ENCODE measurements at places on chromosomes 6 and 20.
A peak's percentile ranks its signal among the peaks of the same experiment; 100 is the strongest.

DNA sequence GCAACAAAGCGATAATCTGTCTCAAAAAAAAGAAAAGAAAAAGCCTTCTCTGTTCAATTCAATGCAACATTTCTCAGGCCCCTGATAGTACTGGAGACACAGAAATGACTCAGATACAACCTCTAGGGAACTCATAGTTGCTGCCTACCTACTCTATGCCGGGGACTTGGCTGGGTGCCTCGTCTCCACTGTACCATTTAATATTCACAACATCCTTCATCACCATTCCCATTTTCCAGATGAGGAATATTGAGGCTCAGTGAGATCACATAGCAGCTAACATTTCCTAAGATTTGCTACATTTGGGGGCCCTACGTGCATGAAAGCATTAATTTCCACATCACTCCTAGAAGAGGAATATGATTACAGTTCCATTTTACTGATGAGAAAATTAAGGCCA is 7.5 kb downstream of the NOL4L start:
- no peak for DNase-seq

GRCh38 chr6:32163559-32164258 is 686 bp upstream of the EGFL8 start:
- DNase-seq: no peak

GRCh38 chr20:17530153-17530552 is 1.0 kb downstream of the BFSP1 start:
- DNase-seq: no peak

DNA sequence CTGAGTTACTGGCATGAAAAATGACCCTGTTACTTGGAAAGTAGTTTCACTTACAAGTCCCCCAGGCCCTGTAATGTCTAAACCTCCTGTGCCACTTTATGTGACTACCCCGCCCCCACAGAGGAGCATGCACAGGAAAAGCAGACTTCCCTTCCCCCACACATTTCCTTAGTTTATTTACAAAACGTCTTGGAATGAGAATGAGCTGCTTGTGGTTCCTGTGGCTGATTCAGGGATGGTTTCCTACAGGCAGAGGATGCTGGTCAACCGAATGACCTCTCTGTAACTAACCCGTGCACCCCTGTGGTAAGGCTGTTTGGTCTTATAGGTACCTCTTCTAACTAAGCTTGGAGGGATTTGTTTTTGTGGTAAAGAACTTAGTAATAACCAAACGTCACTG is 28.5 kb downstream of the RSPO3 start:
- DNase-seq: no peak

DNA sequence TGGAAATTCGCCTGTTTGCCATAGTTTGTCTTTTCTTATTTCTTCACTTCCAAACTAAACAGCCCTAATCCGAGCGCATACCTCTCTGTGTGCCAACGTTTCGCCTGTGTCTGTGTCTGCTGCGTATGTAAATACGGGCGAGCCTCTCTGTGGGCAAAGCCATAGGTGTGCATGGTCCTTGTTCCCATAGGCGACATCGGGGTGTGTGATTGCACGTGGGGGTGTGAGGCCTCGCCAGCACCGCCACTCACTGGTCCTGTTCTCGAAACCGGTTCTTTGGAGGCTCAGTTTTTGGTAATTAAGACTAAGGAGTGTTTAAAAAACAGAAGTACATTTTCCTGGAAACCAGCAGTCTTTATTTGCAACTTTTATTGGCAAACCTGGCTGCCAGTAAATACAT is 6.0 kb upstream of the FOXC1 start:
- no peak for DNase-seq

DNA sequence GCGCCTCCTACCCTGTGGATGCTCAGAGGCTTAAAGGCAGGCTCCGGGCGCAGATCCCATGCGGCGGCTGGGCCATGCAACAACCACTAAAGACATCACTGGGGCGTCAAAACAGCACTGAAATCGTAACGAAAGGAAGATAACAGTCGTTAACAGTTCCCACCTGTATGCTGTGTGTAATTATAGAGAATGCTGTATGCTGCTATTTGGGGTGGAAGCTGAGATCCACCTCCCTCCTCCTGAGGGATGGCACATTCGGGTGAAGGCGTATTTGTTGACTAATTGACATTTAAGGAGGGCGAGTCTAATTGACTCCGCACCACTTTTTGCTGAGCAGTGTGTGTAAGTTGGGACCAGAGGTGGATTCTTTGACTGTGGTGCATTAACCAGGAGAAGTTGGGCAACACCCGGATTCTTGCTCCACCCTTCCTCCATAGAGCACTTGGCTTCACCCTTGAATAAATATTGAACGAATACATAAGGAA is 687 bp downstream of the SLC35A1 start:
- DNase-seq: peak; percentile 70

GRCh38 chr6:66825539-66825938 is 1118.5 kb upstream of the EYS start:
- DNase-seq: peak; percentile 32

- no peak for DNase-seq
These were observed 325.9 kb downstream of the PLCB1 start for GRCh38 chr20:8457978-8458377.

DNA sequence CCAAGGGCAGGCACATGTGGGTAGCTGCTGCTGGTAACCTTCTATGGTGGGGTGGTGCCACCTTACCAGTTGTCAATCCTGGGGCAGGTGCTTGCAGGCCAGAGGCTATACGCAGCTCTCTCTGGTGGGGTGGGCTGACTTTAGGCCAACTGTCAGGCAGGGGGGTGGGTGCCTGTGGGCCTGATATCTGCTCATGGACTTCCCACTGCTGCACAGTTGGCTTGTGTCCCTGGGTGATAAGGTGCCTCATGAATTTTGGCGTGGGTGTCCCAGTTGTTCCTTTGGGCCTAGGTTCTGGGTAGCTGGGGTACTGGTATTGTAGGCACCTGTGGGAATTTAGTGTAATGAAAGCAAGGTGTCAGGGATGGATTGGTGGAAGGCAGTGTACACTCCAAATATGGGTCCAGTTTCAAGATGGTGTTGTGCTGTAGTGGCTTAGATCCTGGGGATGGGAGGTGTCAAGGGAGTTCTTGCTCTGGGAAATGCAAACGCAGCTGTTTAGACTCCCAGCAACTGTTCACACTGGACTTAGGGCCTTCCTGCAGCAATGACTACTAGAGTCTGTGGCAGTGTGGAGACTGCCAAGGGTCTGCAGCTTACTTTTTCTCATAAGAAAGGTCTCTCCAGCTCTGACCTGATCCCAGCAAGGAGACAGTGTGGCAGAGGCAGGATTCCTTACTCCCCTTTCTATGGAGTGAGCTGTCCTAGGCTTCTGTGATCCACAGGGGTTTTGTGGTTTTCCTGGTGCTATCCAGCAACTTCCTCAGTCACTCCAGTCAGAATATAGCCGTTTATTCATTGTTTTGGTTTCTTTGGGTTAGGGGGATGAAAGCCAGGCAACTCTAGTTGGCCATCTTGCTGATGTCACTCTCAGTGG is 128.2 kb downstream of the CRYBG1 start:
- DNase-seq: no peak

DNA sequence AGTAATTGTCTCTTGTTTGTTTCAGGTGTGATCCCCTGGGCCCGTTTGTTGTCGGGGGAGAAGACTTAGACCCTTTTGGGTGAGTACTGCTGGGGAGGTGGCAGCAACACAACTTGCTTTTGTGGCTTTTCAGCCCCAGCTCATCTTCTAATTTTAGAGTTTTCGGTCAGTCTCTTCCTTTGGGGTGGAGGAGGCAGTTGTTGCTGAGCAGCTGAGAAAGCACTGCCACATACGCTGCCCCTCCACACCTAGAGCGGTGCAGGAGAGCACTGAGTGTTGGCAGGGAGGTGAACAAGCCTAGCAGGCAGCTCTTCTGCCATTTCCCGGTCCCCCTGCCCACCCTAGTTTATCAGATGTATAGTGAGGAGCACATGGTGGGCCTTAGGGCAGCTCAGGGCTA is 21.7 kb downstream of the TMEM74B start:
- DNase-seq: no peak

DNA sequence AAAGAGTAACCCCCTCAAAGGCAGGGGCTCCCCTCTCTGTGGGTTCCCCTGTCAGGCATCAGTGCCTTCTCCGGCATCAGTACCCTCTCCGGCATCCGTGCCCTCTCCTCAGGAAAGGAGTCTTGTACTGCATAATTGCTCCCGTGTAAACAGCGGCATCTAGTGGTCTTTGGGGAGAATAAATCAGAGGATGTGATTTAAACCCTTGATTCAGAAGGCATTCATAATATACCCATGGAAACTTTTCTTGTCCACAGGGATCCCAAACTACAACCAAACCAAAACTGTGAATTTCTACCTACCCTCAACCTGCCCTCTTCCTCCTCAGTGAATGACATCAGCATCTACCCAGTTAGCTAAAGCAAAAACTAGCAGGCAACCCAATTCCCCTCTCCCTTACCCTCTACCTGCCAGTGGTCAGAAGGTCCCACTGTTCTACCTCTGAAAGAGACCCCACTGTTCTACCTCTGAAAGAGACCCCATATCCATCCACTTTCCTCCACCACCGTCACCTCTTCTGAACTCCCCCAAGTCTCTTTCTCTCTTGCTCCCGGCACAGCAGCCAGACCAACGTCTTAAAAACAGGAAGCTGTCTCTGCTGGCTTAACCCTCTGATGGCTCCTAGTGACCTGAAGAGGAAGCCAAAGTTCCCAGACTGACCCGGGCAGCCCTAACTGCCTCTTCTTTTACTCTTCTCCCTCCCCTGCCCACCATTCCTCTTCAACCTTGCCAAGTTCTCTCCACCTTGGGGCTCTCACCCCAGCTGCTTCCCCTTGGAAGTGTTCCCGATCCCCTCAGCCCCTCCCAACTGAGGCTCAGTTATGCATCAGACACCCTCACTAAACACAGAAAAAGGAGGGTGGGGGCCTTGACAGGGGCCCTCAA is 27.2 kb downstream of the UBE2V1 start:
- DNase-seq: peak; percentile 71

DNA sequence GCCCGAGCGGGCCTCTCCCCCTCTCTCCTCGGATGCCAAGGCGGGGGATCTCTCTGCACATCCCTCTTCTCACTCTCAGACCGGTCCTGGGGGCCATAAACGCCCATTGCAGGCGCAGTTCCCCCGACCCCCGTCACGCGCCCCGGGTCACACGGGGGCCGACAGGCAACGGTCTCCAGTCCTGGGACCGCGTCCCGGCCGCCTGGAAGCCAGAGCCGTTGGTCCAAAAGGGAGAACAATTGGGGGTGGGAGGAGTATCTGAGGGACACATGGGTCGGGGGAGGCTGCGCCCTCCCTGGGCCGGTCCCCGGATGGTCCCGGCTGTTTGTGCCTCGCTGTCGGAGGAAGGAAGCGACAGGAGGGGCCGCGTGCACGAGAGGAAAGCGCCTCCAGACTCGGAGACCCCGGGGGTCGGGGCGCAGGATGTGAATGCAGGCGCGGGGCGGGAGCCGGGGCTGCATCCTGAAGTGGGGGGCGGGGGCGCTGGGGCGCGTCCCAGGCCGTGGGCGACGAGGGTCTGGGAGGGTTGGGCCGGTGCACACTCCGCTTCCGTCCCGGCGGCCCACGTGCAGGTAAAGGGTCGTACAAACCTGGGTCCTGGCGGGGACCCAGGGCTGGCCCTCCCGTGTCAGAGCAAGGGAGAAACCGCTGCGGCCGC is 903 bp downstream of the SLC4A11 start:
- DNase-seq: no peak

GRCh38 chr20:16405254-16405653 is 168.0 kb downstream of the KIF16B start:
- DNase-seq: no peak

DNA sequence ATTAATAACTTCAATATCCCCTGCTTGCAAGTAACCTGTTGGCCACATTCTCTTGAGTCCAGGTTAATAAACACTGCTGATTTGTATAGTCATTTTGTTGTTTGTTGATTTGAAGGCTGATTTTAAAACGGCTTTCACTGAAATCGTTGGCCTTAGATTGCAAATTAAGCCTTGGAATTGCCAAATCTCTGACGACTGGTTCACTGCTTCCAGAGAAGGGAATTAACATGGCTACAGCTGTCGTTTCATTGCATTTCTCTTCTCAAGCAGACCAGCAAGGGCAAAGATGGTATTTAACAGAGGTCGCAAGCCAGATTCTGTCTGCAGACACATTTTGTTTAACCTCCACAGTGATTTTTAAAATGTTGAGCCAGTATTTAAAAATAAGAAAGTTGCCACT is 470.9 kb downstream of the TFAP2A start:
- no peak for DNase-seq

DNA sequence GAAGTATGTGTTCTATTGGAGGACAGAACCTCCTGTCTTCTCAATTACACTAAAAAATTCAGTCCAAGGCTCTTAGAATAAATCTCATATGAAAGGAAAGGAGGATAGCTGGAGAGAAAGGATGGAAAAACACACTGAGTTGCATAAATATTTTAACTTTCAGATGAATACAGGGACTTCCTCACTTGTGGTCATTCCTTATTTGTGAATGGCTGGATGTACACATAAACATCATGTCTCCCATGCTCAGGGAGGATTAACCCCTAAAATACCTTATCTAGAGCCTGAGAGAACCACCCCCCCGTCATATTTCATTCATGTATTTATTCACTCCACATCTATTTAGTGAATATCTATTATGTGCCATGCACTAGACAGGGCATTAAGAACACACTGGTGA is 217.6 kb upstream of the CITED2 start:
- DNase-seq: no peak

DNA sequence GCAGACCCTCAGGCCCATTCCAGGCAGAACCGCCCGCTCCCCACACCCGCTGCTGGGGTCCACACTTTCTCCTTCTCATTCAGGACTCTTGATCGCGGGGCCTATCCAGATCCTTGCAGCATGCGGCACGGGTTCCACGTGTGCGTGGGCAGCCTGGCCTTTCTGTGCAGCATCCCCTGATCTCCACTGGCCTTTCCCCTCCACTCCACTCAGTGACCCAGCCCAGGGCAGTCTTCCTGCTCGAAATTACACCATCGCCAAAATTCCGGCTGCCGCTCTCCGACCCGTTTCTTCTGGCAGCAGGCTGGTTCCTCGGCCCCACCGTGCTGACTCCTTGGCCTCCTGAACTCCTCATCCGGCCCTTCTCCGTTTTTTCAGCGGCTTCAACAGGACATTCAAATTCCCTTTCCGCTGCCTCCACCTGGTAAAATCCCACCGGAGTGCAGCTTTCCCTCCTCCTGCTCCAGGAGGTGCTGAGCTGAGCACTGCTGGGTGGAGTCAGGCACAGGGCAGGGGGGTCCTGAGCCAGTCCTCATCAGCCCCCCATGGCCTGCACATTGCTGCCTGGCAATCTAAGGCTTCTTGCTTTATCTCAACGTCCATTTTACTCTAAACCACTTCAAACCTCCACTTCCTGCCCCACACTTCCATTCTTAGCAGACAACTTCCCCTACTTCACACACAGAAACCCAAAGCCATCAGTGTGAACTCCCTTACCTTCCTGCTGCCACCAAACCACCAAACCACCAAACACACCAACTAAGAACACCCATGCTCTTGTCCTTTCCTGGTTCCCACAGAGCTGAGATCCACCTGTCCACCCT is 9.0 kb downstream of the SFT2D1 start:
- no peak for DNase-seq

- no peak for DNase-seq
These were observed 70.4 kb upstream of the FUCA2 start for GRCh38 chr6:143581835-143582480.

DNA sequence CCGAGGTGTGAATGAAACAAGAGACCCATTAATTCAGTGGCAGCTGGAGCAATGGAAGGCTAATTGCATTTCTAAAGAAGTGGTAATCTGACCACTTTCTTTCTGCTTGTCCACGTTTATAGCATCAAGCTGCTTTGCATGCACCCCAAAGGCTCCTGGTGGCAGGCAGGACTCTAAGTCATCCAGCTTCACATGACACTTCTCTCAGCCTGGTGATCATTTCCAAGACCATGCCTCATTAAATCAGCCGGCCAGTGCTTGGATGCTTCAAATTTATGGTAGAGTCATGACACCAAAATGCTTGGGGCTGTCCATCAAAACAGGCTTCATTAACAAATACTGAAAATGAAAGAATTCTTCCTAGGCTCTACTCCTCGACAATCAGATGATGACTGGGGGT is 614.9 kb downstream of the DOK5 start:
- DNase-seq: no peak

All from NCI-H1105 treated with DMSO at 0.1 percent for 48 hours (cell line).